ENCODE measurements at places on chromosomes 11 and 22. TPM values are rescaled to one million over a fixed set of nuclear protein-coding genes. Genes with fewer than 3 reads are reported as not detected.

The OR4A16 gene
- 3.0 TPM for total RNA-seq

The TRIM22 gene
- not detected for total RNA-seq

The CEND1 gene
- 0.52 TPM for total RNA-seq

The PATE2 gene
- not detected for total RNA-seq

The PGA5 gene
- not detected for total RNA-seq

The CRYBA4 gene
- total RNA-seq = not detected

The ZNF70 gene
- 9.6 TPM for total RNA-seq

The GAS2 gene
- 1.8 TPM for total RNA-seq

The KCTD17 gene
- total RNA-seq = 38.8 TPM

The FAM180B gene
- 0.62 TPM for total RNA-seq

The SMIM35 gene
- total RNA-seq = not detected

The OR8G1 gene
- total RNA-seq = not detected

The CSF2RB gene
- not detected for total RNA-seq

The POU2AF2 gene
- total RNA-seq = not detected

The OR6Q1 gene
- total RNA-seq = not detected

The ARHGAP32 gene
- total RNA-seq = 42.8 TPM

DNA sequence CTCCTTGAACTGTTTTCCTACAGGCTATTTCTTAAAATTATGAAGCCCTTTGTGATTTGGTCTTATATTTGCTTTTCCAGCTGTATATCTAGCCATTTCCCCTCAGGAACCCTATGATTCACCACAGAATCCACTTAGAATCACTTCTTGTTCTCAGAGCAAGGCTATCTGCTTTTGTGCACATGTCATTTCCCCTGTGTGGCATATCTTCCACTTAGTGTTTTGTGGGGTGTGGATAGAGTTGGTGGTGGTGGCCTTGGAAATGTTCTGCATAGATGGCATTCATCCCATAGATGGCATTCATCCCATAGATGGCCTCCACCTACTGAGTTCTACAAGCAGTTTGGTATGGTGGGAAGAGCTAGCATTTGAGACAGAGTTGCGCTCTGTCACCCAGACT, 44.7 kb downstream of the SWAP70 start:
- no peak for DNase-seq

GRCh38 chr11:99238401-99238800, 217.7 kb downstream of the CNTN5 start:
- DNase-seq = no peak

- peak; percentile 71 for DNase-seq
Observed at GRCh38 chr11:33668468-33668825, 32.2 kb downstream of the C11orf91 start.

GRCh38 chr11:126282361-126282735, 545 bp upstream of the TIRAP start:
- DNase-seq = peak; percentile 44

- DNase-seq = no peak
Observed at GRCh38 chr11:8649361-8649760, 33.1 kb downstream of the TRIM66 start.

- DNase-seq = no peak
Observed at GRCh38 chr11:70739091-70739490, 340.8 kb downstream of the CTTN start.

DNA sequence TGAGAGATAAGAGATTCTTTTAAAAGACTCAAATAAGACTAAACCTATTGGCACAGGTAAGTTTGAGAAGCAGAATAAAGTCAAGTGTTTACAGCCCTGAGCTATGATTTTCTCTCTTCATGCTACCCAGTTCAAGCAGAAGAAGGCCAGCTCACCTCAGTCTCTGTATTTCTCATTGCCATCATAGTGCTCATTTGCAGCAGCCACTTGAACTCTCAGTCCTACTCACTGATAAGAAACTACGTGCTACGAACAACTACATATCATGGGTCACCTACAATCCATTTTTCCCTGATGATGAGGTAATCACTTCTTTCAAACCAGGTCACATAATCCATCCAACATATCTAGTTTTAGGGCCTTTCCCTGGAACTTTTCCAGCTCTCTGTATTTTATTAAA, 617.5 kb downstream of the JRKL start:
- no peak for DNase-seq

DNA sequence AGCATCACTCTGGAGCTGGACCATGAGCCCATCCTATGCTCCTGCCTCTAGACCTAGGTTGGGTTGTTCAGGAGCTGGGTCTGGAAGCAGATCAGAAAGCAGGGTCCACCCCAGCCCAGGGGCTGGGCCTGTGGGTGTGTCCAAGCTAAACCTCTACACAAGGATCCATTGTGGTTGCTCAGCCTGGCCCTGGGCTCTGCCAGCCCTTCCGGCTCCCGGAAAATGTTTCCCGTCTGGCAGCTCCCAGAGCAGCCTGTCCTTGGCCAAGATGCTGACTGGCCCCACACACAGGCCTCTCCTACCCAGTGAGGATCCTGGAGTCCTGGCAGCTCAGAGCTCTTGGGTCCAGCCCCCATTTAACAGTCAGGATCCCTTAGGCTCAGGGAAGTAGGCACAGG, 35.3 kb upstream of the FCHSD2 start:
- no peak for DNase-seq

- DNase-seq = no peak
Observed at GRCh38 chr22:49051491-49052022, 776.1 kb downstream of the BRD1 start.

GRCh38 chr22:24061124-24061684, 50.1 kb downstream of the CABIN1 start:
- no peak for DNase-seq

DNA sequence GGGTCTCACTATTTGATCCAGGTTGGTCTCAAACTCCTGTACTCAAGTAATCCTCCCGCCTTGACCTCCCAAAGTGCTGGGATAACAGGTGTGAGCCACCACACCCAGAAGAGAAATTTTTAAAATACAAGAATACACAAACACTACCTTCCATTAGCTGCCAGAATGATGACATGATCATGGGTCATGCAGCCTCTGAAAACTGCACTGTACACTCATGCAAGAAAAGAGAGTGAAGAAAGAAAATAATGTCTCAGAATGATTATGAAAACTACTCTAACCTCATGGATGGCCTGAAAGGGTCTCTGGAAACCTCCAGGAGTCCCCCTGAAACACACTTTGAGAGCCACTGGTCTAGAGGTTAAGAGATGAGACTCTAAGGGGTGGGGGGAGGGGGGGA, 18.8 kb downstream of the VPS37C start:
- DNase-seq = no peak

DNA sequence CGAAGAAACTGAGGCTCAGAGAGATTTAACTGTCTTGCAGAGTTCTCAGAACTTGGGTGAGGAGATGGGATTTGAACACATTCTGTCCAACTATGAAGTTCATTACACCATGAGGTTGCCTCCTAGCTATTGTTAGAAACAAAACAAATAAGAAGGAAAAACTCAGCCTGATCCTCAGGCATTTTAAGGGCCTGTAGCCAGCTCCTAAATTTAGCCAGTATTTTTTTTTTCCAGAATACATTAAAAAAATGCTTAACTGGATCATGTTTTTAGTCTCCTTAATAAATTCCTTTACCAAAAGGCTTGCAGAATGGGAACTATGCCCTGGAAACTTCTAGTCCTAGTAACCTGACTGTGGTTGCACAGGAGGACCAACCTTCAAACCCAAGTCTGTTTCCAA, 212.0 kb downstream of the CSNK2A3 start:
- DNase-seq = no peak

GRCh38 chr11:34251589-34251980, 106.2 kb downstream of the ABTB2 start:
- no peak for DNase-seq

- DNase-seq = no peak
Observed at GRCh38 chr11:118132385-118133151, 20.1 kb downstream of the SCN4B start.

GRCh38 chr11:34331329-34331728, 26.5 kb downstream of the ABTB2 start:
- DNase-seq = peak; percentile 67

GRCh38 chr11:10498022-10498400, 42.9 kb downstream of the AMPD3 start:
- DNase-seq = no peak

DNA sequence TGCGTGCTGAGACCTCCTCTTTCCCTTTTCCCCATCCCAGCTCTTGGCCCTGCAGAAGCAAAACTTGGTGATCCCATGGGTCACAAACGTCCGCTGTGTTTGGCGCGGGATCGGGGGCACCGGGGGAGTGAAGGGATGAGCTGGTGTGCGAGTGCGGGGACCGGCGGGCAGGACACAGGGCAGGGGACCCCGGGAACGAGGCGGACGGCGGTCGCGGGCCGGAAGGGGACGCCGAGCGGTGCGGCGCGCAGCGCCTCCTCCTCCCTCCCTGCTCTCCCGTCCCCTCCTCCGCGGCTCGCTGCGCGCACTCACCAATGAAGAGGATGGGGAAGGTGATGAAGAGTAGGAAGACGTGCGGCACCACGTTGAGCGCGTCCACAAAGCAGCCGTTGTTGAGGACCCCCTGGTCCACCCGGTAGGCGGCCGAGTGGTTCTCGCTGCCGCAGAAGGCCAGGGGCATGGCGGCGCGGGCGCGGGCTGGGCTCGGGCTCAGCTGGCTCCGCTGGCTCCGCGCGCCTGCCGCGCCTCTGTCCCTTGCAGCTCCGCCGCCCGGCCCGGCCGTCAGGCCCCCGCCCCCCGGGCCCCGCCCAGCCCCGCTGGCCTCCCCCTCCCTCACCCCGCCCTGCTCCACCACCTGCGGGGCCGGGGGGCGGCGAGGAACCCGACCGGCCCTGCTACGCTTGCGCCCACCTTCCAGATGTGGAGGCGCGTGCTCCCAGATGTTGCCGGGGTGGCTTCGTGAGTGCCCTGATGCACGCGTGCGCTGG, at the start of gene ABCC8:
TSS of gene ABCC8 (minus strand) at position 529 of the 767 bp plus-strand sequence. CDS start at position 460, 69 bp downstream.
- DNase-seq = no peak

- DNase-seq = no peak
Observed at GRCh38 chr11:2927121-2927800, 2.0 kb downstream of the PHLDA2 start.

DNA sequence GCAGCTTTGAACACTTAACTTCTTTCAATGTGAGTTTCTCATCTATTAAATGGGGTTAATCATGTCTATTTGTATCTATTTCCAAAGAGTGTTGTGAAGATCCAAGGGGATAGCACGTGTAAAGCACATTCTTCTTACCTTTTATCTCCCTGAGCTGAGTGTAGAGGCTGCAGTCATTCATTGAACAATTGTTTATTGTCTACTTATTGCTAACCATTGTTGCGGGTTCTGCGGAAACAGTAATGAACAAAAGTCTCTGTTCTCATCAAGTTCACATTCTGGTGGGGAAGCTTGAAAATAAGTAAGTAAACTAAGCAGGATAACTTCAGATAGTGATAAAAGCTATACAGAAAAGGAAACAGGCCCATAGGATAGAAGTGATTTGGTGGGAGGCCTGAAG, 27.4 kb upstream of the PLET1 start:
- no peak for DNase-seq

DNA sequence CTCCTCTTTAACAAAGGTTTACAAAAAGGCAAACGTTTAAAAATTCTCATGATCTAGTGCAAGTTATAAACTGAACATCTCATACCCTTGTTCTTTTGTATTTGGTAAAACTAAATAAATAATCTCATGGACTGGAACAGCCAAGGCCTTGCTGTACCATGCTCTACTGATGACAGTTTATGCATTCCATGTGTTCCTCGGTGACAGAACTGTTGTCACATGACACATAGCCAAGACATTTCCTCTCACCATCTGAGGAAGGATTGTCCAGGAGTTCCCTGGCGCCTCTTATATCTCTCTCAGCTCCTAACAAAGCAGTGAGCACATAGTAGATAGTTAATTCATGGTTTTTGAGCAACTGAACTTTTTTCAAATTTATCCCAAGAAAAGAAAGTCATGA, 12.6 kb downstream of the CCDC83 start:
- DNase-seq = no peak

DNA sequence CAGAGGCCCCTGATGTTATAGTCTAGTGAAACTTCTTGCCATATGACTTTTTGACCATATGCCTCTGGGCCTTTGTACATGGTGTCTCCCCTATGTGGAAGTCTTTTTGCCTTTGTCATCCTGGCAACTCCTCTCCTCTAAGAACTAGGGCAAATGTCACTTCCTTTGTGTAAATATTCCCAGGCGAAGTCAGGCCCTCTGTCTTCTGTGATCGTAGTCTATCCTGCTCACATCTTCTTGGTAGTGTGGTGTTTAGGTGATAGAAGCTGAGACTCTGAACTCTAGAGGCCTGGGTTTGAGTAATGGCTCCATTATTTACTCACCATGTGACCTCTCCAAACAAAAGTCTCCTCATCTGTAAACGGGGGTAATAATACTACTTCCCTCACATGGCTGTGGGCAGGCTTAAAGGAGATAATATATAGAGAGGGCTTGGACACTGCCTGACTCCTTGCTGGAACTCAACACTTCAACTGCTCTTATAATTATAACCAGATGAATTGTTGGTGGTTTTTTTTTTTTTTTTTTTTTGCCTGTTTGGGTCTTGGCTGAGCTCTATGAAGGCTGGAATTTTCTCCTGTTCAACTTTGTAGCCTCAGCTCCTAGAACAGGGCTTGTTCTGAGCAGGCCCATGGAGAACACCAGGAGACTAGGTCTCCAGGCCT, 43.8 kb downstream of the INSC start:
- no peak for DNase-seq

DNA sequence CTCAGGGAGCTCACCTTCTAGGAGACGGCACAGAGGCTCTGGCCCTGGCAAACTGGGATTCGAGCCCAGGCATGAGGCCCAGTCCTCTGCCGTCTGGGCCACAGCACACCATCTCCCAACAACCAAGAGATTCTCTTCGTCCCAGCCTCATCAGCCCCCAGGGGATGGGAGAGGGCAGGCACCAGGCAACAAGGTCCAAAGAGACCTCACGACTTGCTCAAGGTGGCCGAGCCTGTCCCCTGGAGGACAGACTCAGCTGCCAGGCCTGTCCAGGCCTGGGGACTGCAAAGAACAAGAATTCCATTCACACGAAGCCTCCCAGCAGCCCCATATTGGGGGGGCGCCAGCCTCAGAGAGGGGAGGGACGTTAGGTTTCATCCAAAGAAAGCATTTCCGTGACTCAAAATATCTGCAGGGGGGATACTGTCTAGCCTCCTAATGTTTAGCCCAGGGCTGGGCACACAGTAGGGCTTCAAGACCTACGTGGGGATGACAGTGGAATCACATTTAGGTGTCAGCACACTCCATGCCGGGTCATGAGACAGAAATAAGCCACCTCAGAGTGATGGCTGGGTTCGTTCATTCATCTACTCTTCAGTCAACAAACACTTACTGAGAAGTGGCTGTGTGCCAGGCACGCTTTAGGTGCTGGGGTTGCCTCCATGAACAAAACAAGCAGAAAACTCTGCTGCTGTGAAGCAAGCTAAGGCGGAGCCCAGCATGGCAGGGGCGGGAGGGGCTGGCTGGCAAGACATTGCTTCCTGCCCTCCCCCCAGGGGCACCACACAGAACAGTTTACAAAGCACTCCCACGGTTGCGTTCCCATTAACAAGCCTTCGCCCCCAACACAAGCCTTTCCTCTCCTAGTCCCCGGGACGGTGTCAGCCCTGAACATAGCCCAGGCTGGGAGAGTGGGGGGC, 1.2 kb downstream of the CARNS1 start:
- peak; percentile 92 for DNase-seq

- DNase-seq = no peak
Observed at GRCh38 chr11:71272161-71272560, 19.8 kb upstream of the SHANK2 start.
